ENCODE measurements at places on chromosomes 3 and 15.
A peak's percentile ranks its signal among the peaks of the same experiment; 100 is the strongest.

GRCh38 chr15:89129123-89129815 is 41.0 kb downstream of the ABHD2 start:
- peak; percentile 48 for DNase-seq

- no peak for DNase-seq
These were observed 29.2 kb upstream of the SMAD6 start for GRCh38 chr15:66672867-66673266.

- no peak for DNase-seq
These were observed 200.6 kb downstream of the BCHE start for GRCh38 chr3:165636684-165637015.

- DNase-seq: no peak
These were observed 48.4 kb downstream of the DZIP1L start for GRCh38 chr3:138066972-138067371.

GRCh38 chr3:196501316-196502044 is 2.1 kb downstream of the RNF168 start:
- DNase-seq: no peak

DNA sequence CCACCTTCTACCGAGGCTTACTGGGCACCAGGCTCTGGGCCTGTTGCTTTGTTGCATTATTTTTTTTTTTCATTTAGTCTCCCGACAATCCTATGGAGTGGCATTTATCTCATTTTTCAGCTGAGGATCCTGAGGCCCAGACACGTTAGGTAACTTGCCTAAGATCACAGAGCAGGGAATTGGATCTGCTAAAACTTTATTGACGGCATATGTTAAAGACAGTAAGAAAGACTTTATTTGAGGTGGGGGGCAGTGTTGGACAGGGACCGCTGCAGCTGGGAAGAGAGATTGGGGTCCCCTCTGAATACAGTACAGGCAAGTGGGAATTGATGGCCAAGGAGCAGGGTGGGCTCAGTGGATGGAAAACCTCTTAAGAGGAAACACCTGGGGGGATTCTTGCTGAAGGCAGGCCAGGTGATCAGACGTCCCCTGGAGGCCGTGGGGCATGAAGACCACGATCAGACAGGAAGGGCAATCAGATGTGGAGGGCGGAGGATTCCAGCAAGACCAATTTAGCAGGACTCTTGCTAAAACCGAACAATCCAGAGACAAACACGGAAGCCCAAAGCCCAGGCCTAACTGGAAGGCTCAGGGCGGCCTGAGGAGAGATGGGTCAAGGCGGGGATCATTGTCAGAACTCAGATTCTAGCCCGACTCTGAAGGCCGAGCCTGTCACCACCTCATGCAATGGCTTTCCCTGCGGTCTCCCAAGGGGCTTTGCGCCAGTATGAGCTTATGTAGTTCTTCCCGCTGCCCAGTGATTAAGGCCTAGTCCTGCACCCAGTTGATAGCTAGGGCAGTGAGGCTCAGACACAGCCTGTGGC is 53.7 kb downstream of the RGMA start:
- DNase-seq: no peak

DNA sequence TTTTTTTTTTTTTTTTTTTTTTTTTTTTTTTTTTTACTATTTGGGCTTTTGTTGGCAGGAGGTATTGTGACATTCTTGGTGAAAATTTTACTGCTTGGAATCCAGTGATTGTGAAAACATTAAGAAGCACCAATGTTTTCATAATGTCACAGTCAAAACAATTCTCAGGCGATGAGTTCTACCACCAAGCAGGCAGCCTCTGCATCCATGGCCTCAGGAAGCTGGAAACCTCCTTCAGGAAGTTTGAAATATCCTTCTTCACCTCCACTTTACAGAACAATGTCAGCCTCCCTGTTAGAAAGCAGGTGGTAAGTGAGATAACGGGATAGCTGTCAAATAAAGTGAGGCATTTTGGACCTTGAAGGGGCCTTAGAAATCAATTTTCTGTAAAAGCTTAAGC is 98.3 kb downstream of the MEX3B start:
- no peak for DNase-seq

- DNase-seq: no peak
These were observed 1.6 kb downstream of the THBS1 start for GRCh38 chr15:39582286-39582976.

- DNase-seq: no peak
These were observed 22.5 kb downstream of the NRROS start for GRCh38 chr3:196662033-196662432.

- no peak for DNase-seq
These were observed 14.4 kb upstream of the CMSS1 start for GRCh38 chr3:99803297-99803696.

DNA sequence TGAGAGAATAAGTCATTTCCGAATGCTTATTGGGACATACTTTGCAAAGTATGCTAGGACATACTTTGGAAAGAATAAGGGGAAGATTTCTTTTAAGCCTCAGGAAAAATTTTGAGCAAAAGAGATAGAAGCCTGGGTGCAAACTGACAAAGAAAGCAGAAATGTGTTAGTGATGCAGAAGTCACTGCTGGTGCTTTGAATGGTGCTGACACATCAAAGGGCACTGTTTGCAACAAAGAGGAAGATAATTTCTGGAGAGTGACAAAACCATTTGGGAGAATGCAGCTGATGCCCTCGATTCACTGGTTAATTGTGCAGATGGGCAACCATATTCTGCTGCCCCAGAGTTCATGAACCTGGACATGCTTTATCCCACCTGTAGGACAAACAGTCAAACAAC is 11.0 kb upstream of the RAP2B start:
- no peak for DNase-seq

DNA sequence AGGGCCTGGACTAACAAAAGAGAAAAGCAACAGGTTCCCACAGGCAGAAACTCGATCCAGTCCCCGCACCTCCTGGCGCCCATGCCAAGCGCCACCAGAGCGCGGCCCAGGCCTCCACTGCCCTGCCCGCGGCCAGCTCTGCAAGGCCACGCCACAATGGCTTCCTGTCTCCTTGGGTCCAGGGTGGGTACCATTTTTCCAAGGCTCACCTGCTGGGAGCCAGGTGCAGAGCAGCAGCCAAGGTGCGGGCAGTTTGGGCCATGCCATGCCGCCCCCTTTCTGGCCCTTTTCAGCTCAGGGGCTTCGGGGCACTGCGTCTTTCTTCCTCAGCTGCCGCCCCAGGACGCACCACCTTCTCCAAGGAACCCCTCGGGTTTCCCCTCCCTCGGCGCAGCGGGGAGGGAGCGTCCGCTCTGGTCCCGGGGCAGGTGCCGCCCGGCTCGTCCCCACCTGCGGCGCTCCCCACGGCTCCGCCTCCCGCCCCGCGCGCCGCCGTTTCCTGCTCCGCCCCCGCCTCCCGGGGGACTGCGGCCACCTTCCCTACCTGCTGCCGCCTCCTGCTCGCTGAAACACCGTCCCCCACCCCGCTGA is at the start of gene ILDR1:
Gene ILDR1, minus strand, starts transcription at position 437 of the 591 bp plus-strand sequence. Its CDS starts 170 bp downstream, at position 267.
- no peak for DNase-seq

Data from CD4-positive, alpha-beta T cell treated with Interleukin-6 at 100 ng/mL for 8 hours (primary cell).